ENCODE measurements at places on chromosomes 7 and 10.

- DNase-seq = no peak
Measured at GRCh38 chr7:151757274-151757673, 119.6 kb downstream of the PRKAG2 start.

DNA sequence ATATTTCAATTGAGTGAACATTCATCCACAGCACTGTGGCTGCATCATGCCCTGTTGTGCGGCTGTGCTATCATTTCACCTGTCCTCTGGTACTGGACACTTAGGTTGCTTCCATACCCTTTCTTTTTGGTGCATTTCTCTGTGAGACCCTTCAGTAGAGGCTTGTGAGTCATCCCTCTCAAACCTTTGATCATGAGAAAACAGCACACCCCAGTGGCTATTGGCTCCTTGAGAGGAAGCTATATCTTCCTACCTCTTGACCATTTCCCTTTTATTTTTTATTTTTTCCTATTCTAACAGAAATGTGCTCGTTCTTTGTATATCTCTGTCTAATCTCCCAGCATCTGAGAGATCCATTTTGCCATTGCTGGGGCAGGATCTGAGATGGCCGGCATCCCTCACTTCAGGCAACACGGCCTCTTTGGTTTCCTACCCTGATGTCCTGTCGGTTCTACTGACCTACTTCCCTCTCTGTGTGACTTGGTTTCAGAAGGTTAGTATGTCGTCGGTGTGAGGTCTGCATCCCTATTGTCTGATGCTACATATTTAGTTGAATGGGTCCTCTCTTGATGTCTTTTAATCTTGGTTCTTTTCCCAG is 23.8 kb upstream of the PIK3AP1 start:
- DNase-seq = no peak

GRCh38 chr7:30521532-30521931 is 16.9 kb upstream of the GGCT start:
- peak; percentile 94 for DNase-seq

- peak; percentile 73 for DNase-seq
Measured at GRCh38 chr10:132386419-132386831, 10.6 kb upstream of the PWWP2B start.

DNA sequence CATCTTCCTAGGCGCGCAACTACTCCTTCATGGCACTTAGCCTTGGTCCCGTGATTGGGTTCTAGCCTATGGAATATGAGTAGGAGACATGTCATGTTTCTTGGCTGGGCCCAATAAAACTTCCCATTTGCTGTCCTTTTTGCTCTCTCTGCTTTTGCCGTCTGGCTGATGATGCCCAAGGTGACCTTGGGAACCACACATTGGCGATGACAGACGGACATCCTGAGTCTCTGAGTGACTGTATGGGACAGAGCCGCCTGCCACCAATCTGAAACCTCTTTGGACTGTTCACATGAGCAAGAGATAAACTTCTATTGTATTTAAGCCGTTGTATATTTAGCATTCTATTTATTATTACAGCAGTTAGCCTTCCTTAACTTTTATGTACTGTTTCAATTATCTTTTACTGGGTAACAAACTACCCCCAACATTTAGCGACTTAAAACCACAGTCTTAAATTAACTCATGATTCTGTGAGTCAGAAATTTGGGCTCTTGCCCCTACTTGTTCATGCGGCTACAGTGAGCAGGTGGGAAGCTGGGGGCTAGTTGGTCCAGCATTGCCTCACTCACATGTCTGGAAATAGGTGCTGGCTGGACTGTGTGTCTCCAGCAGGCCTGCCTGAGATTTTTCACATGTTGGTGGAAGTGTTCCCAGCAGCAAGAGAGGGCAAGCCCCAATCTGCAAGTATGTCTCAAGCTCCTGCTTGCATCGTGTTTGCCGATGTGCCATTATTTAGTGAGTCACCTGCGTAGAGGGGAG is 71.7 kb downstream of the NOD1 start:
- no peak for DNase-seq
